ENCODE measurements at places on chromosomes 7 and 10.

- DNase-seq: no peak
These were observed 73.3 kb upstream of the COL13A1 start for GRCh38 chr10:69728335-69728870.

GRCh38 chr10:1309617-1310270 is 253.6 kb downstream of the WDR37 start:
- no peak for DNase-seq

DNA sequence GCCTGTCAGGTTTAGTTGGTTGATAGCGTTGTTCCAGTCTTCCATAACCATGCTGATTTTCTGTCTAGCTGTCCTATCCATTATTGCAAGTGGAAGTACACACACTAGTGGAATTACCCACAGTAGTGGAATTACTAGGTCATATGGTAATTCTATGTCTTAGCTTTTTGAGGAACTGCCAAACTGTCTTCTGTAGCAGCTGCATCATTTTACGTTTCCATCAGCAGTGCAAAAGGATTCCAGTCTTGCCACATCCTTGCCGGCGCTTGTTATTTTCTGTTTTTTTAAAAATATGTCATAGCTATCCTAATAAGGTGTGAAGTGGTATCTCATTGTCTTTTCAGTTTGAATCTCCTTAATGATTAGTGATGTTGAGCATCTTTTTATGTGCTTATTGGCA is 17.2 kb upstream of the RHBDD2 start:
- no peak for DNase-seq

- DNase-seq: peak; percentile 41
These were observed 241.3 kb downstream of the ANK3 start for GRCh38 chr10:60148266-60148840.

DNA sequence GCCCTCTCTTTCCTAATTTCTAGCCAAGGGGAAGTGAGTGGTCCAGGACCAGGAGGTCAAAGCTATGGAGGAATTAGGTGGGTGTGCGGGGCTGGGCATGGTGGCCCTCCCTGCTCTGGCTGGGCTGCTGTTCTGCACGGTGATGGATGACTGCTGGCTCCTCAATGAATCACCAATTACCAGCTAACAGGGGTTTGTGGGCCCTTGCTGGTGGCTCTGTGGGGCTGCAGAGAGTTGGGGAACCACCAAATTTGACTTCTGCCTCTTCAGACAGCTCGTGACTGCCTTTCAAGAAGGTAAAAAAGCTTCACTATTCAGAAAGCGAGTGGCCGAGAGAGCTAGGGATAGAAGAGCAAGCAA is 35.0 kb upstream of the HABP2 start:
- DNase-seq: no peak

DNA sequence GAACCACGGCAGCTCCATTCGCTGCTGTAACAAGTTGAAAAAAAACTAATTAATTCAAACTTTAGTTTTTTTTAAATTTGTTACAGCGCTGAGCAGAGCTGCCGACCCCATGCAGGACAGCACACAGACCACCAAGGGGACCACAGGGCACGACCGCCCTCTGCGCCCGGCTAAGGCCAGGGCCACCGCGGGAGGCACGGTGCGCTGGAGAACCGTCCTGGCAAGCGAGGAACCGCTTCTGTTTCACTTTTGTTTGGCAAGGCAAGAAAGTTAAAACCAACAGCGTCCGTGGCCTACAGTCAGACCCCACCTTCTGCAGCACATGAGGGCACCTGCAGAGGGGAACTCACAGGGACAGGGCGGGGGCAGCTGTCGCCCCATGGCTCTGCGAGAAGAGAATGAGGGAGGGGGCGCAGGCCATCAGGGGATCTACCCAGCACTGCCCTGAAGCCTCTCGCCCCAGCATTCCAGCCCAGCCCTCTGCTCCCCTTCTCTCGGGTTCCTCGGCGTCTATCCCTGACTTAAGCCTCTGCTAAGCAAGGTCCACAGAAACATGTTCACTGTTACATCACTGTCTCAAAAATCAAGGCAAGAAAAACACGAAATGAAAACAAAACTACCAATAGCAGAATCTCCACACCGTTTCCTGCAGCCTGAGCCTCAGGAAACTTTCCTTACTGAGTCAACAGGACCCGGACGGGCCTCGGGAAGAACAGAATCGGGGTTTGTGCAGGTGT is 204.4 kb downstream of the DIP2C start:
- DNase-seq: no peak

GRCh38 chr7:157445246-157445955 is 108.6 kb downstream of the DNAJB6 start:
- DNase-seq: no peak

DNA sequence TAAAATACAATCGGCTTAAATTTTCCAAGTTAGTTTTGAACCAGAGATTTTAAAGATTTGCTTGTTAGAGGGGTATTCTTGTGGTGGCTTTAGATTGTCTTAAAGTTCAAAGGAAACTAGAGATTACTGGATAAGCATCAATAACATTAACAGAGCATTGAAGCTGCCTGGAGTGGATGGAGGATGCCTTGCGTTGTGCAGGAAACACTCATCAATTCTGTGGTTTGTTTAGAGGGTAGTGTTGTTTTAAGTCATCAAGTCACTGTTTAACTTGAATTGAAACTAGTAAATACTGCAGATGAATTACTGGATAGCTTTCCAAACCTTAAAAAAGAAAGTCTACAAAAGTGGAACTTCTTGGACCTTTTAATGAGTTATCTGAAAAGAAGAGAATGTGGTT is 218.6 kb downstream of the CELF2 start:
- no peak for DNase-seq

GRCh38 chr7:33590916-33591315 is 314.4 kb upstream of the BMPER start:
- DNase-seq: no peak

DNA sequence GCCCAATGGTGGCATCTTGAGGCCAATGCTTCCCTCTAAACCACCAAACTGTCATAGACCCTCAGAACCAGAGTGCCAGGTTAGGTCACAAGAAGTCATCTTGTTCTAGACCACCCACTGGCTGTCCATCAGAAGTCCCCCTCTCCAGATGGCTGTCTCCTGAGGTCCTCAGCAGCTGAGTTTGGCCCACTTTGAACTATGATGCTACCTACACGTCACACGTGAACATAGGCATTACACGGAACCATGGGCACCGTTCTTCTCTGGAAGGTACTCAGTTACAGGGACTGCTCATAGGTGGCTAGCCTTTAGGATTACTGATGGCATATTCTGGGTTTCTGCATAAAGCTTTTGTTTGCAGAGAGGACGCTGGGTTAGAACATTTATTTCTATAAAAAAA is 166.4 kb downstream of the ADAM12 start:
- no peak for DNase-seq

GRCh38 chr7:152115021-152115718 is 89.7 kb downstream of the GALNT11 start:
- no peak for DNase-seq

DNA sequence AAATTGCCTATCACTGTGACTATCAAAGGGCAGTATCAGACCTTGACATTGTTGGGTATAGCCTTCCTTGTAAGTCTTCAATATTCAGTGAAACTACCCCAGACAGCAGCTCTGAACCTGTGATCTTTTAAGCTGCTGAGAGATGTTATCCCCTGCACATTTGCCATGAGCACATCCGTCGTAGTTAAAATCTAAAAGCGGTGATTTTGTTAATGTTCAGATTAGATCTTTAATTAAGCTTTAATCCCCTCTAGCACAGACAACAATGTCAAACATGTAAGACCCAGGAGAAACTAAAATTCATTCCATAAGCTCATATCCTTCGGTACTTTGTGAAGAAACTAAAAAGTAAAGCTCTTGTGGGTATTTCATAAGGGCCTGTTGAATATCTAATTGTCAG is 105.8 kb downstream of the MALRD1 start:
- DNase-seq: no peak

GRCh38 chr7:5780801-5781496 is 514 bp downstream of the RNF216 start:
- no peak for DNase-seq

DNA sequence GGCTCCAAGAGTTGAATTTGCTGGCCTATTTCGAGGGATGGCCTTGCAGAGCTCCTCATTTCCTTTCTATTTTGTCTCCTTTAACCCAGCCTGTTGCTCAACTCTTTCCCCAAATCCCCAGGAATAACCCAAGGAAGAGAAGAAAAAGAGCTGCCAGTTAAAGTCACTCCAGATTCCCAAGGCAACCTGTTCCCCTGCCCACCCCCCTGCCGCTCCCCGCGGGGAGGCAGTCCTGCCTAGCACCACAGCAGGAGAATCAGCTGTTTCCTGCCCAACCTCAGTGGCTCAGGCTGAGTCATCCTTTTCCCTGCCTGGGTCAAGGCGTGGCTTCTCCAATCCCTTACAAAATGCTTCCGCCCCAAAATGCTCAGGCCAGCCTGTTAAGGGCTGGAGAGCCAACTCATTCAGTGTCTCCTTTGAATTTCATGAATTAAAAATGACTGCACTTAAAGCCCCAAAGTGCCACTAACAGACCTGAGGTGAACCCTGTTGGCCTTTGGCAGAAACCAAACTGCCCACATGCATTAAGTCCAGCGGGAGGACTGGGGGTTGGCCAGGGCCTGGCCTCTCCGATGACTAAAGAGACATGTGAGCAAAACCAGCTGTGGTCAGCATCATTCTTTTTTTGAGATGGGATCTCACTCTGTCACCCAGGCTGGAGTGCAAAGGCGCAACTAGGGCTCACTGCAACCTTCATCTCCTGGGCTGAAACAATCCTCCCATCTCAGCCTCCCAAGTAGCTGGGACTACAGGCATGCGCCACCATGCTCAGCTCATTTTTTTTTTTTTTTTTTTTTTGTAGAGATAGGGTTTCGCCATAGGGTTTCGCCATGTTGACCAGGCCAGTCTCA is 83.2 kb upstream of the KIF5B start:
- peak; percentile 83 for DNase-seq

DNA sequence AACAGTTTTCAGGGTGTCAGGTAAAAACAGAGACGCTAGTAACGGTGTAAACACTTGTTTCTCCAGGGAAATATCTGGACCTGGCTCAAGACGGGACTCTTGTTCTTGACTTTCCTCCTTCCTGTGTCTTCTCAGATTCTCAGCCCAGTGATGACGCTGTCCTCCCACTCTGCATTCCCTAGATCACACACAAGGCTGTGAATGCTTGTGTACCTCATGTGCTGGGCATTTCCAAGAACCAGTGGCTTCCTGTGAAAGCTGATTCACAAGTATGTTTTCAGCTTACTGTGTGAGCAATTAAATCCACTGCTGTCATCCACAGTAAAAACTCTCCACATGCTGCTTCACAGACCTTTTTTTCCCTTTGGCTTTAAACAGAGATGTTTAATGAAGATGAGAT is 193.8 kb upstream of the DPP6 start:
- no peak for DNase-seq

GRCh38 chr10:58956926-58957325 is 219.5 kb upstream of the PHYHIPL start:
- no peak for DNase-seq

- no peak for DNase-seq
These were observed 89.1 kb upstream of the AGR3 start for GRCh38 chr7:16970732-16971482.

DNA sequence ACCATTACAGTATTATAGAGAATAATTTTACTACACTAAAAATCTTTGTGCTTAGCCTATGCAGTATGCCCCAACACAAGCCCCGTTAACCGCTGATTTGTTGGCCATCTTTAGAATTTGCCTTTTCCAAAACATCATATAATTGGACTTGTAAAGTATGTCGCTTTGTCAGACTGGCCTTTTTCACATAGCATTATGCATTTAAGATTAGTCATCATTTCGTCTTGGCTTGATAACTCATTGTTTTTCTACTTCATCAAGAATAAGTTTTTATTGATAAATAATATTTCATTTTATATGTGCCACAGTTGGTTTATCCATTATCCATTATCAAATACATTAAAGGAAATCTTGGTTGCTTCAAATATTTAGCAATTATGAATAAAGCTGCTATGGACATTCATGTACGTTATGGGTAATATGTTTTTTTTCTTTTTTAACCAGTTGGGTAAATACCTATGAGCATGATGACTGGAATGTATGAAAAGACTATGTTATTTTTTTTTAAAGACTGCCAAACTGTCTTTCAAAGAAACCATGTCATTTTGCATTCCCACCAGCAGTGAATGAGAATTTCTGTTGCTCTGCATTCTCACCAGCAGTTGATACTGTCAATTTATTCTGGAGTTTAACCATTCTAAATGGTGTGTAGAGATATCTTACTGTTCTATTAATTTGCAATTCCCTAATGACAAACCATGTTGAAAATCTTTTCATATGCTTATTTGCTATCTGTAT is 273.1 kb upstream of the KCND2 start:
- no peak for DNase-seq

DNA sequence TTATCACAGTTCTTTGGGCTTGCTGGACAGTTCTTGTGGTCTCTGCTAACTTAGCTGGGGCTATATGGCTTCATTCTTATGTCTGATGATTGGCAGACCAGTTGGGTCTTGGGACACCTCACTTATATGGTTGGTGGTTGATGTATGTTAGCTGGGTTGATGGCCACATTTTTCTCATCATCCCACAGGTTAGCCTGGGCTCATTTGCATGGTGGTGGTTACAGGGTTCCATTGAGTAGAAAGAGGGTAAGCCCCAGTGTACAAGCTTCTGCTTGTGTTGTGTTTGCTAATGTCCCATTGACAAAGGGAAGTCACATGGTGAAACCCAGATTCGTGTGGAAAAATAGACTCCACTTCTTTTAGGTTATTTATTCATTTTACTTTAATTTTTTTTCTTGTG is 40.6 kb downstream of the TMEM60 start:
- no peak for DNase-seq

GRCh38 chr7:24968165-24968564 is 11.8 kb downstream of the OSBPL3 start:
- DNase-seq: no peak

DNA sequence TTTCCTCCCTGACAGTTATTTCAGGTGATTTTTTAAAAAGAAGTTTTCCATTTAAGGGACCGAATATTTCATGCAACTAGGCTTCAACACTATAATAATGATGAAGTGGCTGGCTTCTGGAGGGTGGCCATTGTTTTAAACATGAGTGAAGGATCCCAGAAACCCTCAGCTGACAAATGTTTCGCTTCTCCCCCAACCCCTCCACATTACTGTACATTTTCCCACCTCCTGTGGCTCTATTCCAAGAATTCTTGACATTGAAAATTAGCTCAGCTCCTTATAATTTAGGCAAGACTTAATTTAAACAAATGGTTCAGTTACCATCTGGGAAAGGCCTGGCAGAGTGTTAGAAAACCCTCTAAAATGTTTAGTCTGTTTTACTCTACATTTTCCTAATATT is 129.9 kb upstream of the CDCA7L start:
- no peak for DNase-seq

All from COLO829 (cell line).